Foreskin keratinocyte (primary cell): ENCODE measurements at places on chromosomes 16 and 17. TPM values are rescaled to one million over a fixed set of nuclear protein-coding genes. Genes with fewer than 3 reads are reported as not detected.

Gene ZSCAN10
- not detected in 2 replicates for polyA plus RNA-seq

DNA sequence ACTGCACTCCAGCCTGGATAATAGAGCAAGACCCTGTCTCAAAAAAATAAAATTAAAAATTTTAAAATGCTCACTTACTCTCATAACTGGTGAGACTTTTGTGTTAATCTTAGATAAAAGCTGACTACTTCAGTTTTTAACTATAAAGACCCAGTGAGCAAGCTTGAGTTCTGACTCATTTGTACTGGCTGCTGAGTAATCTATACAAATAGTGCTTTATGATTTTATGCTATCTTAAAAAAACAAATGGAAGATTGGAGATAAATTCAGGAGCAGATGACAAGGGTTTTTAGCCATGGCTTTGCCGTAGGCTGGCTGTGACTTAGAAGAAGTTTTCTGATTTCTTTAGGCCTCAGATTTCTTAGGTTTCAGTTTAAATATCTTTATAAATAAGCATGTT is 30.5 kb downstream of the SNTB2 start:
- no peak for DNase-seq

DNA sequence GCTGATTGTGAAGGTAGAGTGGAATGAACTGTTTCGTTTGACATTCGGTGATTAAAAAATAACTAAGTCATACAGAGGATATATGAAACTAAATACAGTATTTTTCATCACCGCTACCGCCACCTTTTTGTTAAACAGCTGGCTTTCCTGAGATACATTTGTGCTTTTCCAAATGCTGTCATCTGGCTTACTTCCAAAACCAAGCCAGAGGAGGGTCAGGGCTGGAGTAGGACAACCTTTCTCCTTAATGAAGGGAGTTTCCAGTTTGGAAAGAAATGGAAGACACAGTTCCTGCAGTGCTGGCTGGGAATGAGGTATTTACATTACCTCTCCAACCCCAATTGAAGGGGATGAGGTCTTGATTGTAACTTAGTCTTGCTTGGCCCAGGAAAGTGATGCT is 3.2 kb downstream of the TNRC6C start:
- no peak for DNase-seq

Gene UBALD1
- polyA plus RNA-seq = 22.4 and 23.5 TPM in 2 replicates

- DNase-seq = no peak
These were observed 1733.6 kb downstream of the TP53TG3F start for GRCh38 chr16:35192993-35193392.

DNA sequence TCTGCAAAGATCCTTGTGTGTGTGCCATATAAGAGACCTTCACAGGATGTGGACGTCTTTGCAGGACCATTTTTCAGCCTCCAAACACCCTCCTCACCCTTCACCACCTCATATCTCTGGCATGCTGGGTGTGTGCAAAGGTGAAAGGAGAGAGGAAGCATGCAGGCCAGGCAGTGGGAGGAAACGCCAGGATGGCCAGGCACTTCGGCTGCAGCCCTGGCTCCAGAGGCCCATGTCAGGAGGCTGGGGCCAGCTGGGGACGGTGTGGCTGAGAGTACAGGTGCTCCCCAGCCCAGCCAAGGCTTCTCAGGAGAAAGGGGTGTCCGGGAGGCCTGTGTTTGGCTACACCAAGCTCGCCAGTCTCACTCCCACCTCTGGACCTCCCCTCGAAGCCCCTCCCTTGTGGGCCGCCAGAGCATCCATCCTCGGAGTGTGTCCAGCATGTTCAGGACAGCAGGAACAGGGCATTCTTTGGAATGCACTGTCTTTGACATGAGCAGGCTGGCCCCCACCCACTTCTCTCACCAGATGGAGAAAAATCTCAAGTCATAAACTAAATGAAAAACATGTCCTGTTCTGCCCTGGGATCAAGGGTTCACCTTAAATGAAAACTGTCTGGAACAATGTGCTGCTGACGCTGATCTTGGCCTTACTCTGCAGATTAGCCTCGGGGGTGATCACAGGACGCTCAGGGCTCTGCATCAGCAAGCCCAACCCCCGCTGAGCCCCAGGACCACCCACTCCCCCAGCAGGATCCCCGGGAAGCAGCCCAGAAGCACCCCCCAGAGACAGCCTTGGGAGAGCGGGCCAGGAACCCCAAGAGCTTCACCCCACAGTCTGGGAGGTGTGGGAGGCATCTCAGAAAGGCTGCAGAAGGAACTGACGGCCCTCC is 15.9 kb downstream of the PEMT start:
- DNase-seq = peak; percentile 28

DNA sequence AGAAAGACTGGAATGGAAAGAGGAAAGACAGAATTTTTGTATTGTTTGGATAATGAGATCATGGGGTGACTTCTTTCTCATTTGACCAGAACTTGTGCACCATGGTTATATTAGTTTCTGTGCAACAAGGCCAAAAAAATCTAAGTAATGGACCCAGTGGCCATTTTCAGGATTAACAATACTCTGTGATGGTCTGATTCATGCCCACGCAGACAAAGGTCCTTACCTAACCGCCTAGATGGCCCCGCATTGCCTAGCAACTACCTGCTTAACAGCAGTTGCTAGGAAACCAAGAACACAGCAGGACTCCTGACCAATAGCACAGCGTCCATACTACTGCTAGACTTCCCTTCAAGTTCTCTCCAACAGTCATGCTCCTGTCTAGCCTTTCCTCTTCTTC is 22.4 kb downstream of the MIS12 start:
- no peak for DNase-seq

DNA sequence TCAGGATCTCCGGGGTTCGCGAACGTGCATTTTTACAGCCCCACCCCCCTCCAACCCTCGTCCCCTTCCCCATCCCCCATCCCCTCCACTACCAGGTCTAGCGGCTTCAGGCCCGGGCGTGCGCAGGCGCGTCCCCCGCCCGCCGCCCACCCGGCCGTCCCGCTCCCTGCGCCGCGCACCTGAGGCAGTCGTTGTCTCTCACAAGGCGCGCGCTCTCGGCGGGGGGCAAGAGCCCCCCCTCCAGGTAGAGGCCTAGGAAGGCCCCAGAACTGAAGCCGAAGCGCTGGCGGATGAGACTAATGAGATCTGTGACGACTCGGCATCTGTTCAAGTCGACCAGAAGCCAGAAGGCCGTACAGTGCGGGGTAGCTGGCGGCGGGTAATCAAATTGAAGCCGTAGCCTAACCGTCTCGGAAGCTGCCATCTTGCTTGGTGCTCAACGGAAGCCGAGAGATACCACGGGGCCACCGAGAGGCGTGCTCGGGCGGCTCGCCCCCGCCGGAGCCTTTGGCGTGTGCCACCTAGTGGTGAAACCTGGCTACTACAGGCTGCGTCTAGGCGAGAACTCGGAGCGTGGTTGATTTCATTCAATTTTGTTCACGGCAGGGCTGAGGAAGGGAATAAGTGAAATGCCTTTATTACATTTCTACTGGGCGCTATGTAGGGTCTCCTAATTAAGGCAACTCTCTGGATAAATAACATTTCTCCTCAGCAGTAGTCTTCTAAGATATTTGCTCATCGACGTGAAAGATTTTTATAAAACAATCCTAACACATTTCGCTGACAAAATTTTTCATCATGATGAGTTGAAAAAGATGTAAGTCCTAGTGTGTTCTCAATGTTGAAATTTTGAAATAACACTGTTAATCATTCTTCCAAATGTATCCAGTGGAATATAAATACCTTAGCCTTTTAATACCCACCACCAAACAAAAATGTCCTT is at the start of gene COIL:
Gene COIL (minus strand): TSS at position 455 of the 943 bp plus-strand sequence. CDS start 31 bp downstream, at position 424.
- peak; percentile 82 for DNase-seq

- DNase-seq = peak; percentile 16
These were observed 6.2 kb downstream of the TMEM238L start for GRCh38 chr17:10797476-10798328.

GRCh38 chr17:73447319-73447718 is 135.5 kb upstream of the CDC42EP4 start:
- no peak for DNase-seq

DNA sequence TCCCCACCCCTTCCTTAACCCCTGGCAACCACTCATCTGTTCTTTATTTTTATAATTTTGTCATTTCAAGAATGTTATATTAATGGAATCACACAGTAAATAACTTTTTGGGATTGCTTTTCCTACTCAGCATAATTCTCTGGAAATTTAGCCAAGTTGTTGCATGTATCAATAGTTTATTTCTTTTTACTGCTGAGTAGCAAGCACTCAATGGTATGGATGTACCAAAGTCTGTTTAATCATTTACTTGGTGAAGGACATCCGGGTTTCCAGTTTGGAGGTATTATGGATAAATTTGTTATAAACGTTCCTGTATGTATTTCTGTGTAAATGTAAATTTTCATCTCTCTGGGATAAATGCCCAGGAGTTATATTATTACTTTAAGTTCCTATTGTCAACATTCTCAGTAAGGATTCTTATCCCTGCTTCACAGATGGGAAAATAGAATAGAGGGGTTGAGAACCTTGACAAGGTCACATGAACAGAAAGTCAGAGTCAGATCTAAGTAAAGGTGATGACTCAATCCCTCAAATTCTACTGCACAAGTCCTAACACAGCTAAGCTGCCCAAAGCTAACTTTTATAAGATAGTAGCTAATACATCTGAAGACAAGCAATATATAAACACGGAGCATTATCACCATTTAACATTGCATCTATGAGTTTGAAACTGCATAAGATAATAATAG is 62.4 kb upstream of the MTMR4 start:
- DNase-seq = peak; percentile 71

DNA sequence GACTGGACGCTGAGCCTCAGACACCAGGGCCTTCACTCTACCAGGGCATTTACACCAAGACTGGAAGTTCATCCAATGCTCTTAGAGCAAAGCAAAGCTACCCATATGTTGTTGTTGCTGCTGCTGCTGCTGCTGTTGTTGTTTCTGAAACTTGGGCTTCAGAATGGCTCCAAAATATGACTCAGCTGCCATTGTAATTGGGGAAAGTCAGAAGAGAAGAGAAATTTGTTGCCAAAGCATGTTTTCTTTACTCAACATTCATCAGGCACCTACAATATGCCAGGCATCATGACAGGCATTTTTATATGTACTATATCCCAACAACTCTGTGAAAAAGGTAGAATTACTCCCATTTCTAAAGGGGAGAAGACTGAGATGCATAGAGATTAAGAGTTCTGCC is 11.9 kb downstream of the KRT32 start:
- DNase-seq = no peak

GRCh38 chr17:10875984-10876555 is 38.2 kb upstream of the PIRT start:
- peak; percentile 20 for DNase-seq

DNA sequence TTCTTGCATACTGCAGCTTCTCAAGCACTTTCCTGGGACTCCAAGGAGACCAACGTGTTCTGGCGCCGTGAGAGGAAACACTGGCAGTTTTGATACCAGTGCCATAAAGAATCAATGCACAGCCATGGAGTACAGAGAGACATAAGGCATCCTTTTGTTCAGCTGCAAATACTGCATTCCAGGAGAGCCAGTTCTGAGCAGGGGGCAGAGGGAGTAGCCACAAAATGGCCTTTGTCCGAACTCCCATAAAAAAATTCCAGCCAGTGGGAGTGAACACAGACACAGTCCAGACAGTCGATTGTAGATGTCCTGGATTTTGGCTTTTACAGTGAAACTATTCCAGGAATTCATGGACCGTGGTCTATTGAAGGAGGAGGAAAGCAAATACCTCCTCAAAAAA is 36.2 kb upstream of the TEKT3 start:
- no peak for DNase-seq

GRCh38 chr17:42880776-42881310 is 19.8 kb upstream of the G6PC1 start:
- DNase-seq = no peak

DNA sequence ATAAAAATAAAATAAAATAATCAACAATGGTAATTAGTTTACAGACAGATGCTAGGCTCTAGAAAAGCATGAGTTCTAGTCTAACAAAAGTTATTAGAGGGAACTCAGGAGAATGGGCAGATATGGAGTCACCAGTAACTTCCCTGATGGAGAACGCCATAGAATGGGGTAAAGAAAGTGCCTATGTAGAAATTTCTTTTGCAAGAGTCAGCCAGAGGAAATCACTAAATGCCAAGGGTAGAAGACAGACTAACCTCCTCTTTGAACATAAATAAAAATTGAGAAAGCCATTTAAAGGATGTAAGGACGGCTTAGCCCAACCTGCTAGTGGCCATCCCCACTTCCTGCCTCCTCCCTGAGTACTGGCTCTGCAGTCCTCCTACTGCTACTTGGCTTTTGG is 141.6 kb downstream of the VPS53 start:
- DNase-seq = no peak

GRCh38 chr17:79341222-79341780 is 266.7 kb downstream of the ENGASE start:
- DNase-seq = no peak

Gene EXOC7
- polyA plus RNA-seq = 43.3 and 46.0 TPM in 2 replicates
